GM13976 (cell line): ENCODE measurements at places on chromosomes 13 and 19.

GRCh38 chr19:46823049-46823448, 27.6 kb downstream of the AP2S1 start:
- no peak for DNase-seq

DNA sequence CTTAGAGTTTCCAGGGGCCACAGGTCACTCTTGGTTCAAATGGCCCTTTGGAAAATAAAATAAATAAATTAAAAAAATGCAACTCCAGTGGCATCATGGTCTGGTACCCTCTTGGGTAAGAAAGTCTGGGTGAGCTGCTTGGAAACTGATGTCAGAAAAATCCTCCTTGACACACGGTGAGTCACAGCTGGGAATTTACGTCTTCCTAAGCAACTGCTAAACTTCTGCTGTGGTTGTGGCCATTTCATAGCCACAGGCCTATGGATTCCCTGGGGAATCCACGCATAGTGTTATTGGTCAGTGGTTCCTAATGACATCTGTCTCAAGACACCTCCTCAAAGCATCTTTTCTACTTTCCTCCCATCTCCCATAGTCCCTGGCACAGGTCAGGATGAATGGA, 220.8 kb downstream of the COG6 start:
- no peak for DNase-seq

DNA sequence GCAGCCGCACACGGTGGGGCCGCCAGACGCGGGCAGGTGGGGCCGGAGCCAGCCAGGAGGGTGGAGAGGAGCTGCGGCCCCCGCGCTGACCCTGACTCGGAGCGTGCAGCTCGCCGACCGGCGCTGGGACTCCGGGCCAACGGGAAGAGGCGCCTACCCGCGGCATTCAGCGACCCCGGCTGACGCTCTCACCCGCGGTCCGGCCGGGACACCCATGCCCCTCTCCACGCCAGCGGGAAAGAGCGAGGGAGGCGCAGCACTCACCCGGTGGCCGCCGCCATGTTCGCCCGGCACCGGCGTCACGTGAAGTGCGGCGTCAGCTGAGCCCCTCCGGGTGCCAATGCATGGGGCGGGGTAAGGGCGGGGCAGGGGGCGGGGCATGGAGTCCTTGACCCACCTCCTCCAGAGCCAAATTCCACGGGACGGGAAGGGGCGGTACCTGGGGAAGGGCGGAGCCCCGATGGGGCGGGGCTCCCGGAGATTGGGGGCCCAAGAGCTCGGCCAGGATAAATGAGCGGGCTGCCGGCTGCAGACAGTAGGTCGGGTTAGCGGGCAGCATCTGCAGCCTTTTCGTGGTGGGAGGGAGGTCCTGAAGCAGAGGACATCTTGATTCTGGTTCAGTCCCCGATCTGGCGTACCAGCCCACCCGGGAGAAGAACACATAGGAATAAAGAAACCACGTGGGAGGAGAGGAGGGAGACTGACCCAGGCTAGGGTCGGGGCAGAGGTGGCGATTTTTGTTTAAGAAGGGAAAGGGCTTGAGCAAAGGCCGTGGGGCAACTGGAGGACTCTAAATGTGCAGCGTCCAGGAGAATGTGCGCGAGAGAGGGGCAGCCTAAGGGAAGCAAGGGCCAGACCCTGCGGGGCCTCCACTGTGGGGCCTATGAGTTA, at the start of gene PEPD:
PEPD (minus strand) TSS at position 312 of the 891 bp plus-strand sequence; CDS start at position 281, 31 bp downstream.
- DNase-seq: peak; percentile 100

DNA sequence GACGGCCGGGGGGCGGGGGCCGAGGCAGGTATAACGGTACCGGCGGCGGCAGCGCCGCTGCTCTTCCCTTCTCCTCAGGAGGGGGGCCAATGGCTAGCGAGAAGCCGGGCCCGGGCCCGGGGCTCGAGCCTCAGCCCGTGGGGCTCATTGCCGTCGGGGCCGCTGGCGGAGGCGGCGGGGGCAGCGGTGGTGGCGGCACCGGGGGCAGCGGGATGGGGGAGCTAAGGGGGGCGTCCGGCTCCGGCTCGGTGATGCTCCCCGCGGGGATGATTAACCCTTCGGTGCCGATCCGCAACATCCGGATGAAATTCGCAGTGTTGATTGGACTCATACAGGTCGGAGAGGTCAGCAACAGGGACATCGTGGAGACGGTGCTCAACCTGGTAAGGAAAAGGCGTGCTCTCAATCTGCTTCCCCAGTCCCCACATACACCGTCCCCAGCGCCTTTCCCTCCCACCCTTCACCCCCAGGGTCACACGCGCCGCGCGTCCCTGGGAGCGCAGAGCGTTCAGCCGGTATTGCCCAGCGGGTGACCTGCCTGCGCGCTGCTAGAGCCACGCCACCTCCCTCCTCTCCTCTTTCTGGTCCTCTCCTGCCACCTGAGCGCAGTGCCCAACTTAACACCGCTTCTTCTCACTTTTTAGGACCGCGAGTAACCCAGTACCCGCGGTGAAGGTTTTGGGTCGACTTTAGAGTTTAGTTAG, 814 bp downstream of the NBEA start:
- peak; percentile 28 for DNase-seq

DNA sequence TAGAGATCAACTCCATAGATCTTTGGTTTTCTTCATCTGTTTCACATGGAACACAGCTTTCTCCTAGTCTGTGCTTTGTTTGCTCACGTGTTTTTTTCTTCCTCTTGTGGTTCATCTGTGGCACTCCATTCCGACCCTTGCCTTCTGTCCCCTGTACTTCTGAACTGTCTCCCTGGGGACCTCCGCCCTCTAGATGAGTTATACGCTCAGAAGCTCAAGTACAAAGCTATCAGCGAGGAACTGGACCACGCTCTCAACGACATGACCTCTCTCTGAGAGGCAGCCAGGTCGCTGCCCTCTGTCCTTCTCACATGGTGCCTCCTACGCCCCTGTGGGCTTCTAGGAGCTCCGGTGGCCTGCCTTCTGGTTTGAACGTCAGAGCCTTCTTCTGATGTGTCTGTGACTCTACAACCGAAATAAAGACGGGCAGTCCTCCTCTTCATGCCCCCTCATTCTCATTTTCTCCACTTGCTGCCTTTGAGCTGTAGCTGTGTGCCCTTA, 16.6 kb upstream of the RAB8A start:
- DNase-seq: no peak

GRCh38 chr13:40016953-40017660, 361.6 kb downstream of the COG6 start:
- no peak for DNase-seq

DNA sequence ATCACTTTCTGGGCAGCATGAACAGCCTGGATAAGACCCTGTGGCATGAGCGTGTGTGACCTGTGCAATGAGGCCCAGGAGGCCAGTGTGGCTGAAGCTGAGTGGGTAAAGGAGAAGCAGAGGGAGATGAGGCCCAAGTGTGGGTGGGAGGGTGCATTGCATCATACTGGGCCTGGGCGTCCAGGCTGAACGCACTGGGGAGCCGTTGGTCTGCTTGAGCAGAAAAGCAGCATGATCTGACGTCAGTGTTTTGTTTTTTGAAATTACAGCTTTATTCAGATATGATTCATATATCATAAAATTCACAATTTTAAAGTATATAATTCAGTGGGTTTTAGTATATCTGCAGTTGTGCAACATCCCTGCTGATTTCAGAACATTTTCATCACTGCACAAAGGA, 409.7 kb downstream of the HS6ST3 start:
- DNase-seq: no peak

DNA sequence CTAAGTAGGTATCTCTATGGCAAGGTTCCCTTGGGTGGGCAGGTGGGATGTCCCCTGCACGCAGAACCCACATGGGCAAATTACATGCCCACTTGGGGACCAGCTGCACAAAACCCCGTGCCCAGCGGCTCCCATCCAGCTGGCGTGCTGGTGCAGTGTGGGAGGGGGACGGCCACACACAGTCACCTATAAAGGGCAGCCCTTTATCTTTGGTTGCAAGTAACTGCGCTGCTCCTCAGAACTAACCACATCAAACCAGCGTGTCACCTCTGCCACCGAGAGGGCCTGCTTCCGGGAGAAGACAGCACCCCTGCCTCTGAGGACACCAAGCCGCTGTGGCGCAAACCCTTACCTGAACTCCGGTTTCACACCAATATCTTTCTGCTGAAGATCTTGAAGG, 32.2 kb downstream of the ANKRD27 start:
- DNase-seq: no peak

DNA sequence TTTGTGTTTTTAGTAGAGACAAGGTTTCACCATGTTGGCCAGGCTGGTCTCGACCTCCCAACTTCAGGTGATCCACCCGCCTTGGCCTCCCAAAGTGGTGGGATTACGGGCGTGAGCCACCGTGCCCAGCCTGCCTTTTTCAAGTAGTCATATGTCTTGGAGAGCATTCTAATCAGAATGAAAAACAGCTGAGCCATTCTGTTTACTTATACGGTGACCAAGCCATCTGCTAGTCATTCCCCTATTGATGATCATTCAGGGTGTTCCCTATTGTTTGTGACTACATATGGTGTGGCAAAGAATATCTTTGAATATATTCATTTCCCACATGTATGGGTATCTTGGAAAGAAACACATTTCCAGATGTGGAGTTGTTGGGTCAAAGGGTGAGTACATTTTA, 17.2 kb downstream of the BLOC1S3 start:
- DNase-seq: no peak

- DNase-seq: no peak
Observed at GRCh38 chr13:33091415-33091774, 75.2 kb downstream of the KL start.

GRCh38 chr13:20566468-20566897, 474 bp upstream of the IFT88 start:
- DNase-seq: no peak

DNA sequence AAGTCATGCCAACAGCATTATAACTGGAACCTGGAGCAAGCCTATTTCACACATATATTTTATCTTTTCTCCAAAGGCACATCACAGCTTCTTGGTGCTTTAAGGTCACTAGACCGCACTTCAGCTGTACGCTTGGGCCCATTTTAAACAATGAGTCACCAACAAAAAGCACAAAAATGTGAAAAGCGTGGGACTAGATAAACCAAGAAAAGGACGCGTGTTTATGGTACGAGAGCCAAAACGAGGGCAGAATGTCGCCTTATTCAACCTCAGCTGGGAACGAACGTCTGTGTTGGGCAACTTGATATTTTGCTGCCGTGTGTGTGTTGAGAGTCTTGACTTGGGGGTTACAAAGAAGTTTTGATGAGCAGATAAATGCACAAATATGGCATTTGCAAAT, 9.2 kb upstream of the EHD2 start:
- no peak for DNase-seq

- no peak for DNase-seq
Observed at GRCh38 chr19:4596033-4596904, 36.8 kb upstream of the SEMA6B start.

DNA sequence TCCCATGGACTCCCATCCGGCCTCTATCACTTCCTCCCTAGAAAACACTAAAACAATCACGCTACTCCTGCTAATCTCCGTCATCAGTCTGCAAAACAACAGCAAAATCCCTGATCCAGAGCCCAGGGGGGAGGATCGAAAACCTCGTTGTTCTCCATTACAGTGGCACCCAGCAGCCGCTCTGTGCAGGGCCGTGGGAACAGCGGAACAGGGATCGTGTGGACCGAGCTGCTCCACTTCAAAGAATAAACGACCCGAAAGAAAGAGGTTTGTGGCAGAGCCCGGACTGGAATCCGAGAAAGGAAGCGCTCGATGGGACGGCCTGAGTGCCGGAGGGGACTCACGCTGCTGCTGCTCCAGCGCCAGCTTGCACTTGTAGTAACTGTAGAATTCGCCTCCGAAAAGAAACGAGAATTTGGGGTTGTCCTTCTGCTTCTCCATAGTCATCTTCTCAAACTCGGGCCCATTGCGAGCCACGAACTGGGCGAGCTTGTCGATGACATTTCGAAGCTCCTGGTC, 652 bp downstream of the CHERP start:
- DNase-seq: no peak

- DNase-seq: no peak
Observed at GRCh38 chr13:23705583-23705982, 135.4 kb downstream of the TNFRSF19 start.

- no peak for DNase-seq
Observed at GRCh38 chr13:52885141-52885540, 36.7 kb upstream of the PCDH8 start.

GRCh38 chr19:11209839-11210655, 12.7 kb upstream of the KANK2 start:
- DNase-seq: no peak

DNA sequence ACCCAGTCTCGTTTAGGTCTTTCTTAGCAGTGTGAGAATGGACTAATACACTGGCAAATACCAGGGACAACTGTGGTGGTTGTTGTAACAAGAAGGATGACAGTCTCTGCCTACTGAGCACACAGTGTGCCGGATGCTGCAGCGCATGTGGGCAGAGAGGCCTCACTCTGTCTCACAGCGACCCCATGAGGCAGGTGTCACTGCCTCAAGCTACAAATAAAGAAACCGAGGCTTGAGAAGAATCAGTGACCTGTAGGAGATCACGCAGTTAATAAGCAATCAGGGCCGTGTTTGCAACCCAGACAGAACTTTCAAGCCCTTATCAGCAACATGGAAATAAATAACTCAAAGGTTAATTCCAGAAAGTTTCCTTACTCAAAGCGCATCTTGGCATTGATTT, 40.5 kb upstream of the GAS6 start:
- no peak for DNase-seq

GRCh38 chr19:12647490-12648071, 19.0 kb downstream of the MAN2B1 start:
- DNase-seq: peak; percentile 76

DNA sequence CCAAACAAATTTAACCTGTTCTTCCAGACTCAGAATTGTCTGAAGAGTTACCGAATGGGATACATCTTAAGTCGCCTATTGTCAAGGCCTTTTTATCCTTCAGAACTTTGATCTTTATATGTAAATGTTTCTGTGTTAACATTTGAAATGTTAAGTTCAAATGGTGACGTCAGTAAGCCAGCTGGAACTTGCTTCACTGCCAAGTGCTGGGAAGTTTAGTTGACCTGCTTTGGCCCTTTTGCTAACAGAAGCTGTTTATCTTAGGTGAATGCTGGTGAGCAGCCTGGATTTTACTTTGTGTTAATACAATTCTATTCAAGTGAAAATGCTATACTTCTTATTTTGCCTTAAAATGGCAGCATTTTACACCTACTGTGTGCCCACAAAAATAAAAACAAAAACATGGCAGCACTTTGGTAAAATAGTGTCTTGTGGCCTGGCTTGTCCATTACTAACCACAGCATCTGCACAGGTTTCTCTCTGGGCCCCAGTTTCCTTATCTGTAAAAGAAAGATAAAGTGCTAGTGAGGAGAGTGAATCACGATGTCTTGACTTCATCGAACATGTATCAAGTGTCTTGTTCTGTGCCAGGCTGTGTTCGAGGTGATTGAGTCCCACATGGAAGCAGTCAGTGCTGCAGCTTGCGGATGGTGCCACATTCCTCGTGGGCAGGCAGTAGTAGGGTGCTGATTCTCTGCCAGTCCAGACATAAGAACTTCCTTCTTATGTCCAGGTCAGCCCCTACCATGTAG, 2.2 kb downstream of the NAXD start:
- DNase-seq: no peak

DNA sequence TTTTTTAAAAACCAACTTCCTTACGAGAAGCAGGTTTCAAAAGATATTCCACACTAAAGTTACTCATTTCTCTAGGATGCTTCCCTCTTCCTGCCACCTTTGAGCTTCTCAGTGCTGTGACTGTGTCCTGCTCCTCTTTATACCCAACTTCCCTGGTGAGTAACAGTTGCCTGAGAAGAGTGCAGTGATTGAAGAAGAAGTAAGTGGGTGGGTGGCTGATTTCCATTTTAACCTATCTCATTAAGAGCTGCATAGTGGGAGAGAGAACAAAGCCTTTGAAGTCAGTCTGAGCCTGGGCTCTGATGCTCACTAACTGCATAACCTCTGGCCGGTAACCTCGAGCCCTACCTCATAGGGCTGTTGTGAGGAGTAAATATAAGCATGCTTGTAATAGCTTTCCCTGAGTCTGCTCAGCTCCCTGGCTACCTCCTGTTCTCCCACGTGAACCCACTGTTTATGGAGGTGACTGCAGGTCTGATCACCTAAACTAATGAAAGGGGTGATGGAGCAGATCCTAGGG, 977.3 kb downstream of the UQCRFS1 start:
- DNase-seq: no peak
